ENCODE measurements at places on chromosomes 16 and 17.

- no peak for DNase-seq
Measured at GRCh38 chr17:37358098-37358829, 17.5 kb upstream of the C17orf78 start.

DNA sequence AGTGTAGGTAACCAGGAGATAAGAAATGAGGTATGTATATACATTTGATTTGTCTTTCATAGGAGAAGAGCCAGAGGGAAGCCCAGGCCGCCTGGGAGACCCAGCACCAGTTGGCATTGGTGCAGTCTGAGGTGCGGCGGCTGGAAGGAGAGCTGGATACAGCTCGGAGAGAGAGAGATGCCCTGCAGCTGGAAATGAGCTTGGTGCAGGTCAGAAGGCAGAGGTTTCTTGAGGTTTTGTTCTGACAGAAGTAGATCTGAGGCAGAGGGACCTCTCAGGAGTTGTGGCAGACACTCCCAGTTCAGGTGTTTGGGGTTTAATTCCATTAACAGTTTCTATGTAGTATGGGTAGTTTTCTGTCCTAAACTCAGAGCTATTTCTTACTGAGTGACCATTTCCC, 8.0 kb downstream of the CNTROB start:
- DNase-seq, result no peak

DNA sequence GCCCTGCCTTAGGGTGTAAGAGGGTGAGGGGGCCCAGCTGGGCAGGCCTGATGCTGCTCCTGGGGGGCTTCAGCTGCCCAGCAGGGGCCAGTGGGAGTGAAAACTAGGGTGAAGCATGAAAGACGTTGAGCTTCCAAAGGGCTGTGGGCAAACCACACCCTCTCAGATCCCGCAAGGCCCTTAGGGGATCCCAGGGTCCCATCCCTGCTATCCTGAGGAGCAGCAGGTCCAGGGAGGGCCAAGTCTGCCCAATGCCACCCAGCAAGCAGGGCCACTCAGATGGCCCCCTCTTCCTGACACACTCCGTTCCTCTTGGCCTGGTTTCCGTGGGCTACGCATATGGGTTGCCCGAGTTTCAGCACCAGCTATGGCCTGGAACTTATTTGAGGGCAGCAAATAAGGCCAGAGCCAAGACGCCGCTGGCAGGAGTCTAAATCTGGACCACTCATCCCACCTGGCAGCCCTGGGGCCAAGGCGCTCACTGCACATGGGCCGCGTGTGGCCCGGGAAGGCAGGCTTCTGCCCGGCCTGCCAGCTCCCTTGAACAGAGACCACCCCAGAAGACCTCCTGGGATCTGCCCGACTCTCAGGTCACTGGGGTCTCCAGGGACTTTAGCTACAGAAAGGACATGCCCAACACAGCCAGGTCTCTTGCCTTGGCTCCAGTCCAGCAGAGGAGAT, 4.2 kb downstream of the ATP2A3 start:
- no peak for DNase-seq

DNA sequence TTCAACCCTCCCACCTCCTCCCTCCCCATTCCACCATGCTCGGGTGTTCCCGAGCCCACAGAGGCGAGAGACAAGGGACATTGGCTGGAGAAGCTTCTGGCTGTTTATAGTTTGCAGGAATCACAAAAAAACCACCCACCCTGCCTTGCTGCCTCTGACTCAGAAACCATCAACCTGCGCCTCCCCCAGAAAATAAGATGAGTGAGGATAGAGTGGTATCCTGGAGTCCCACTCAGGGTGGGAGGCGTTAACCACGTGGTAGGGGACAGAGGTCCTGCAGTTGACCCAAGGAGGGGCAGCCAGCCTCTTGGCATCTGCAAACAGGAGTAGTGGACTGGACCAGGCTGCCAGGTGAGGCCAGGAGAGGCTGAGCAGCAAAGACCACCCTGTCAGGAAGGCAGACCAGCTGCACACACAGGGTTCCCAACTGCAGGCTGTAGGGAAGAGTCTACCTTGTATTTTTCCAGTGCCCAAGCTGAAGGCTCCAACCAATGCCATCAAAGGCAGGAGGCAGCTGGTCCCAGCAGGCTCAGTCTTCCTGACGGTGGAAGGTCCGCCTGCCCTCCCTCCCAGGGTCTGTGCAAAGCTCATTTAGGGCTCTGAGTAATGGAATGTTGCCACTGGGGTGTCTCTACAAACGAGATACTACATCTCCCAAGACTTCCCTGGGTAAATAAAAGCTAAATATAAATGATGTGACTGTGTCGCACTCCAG, 201.5 kb upstream of the TNRC6C start:
- no peak for DNase-seq

DNA sequence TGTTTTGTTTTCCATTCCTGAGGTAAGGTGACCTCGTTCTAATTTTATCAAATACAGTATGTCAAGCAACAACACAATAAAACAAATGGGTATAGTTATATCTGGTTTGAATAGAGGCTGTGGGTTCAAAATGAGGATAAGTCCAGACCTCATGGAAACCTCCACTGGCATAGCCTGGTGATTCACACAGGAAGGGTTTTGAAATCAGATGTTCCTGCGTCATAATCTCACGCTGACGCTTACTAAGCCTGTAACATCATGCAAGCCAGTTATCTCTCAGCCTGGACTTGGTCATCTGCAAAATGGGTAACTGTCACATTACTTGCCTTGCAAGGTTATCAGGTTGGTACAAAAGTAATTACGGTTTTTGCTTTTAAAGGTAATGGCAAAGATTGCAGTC, 1056.3 kb upstream of the EEF2KMT start:
- no peak for DNase-seq

- no peak for DNase-seq
Measured at GRCh38 chr16:83920894-83921491, 22.1 kb downstream of the MLYCD start.

DNA sequence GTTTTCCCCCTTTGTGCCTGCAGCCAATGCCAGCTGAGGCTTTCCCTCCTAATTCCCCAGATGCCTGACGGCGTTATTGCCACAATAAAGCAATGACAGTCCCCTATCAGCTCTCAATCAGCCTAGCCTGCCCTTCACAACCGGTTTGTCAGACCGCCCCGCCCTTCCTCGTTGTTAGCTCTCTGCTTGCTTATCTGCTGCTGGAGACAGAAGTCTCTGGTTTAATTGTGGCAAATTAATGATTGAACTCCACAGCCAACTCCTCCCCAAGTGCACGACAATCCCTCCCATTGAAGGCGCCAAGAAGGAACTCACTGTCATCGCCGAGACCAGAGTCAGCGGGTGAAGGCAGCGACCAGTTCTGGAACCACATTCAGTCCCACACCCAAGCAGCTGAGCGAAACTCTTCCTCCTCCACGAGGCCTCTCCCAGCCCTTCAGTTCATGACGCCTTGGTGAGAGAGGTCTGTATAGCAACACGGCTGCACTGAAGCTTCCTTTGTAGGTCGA, 474.4 kb downstream of the SLC39A11 start:
- no peak for DNase-seq

DNA sequence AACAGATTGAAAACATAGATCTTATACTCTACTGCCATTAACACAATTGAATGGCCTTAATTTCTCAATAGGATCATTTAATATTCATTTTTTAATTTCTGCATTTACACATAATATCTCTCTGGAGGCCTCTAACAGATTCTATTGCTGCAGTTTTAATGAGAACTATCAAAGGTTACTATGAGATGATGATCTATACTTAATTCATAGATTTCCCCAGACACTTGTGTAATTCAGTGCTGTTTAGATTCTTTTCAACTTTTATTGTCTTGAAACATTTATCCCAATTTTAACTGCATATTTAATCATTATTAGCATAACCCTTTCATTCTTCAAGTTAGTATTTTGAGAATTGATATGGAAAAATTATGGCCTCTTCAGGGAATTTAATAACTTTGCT, 1056.5 kb upstream of the CDH8 start:
- no peak for DNase-seq

DNA sequence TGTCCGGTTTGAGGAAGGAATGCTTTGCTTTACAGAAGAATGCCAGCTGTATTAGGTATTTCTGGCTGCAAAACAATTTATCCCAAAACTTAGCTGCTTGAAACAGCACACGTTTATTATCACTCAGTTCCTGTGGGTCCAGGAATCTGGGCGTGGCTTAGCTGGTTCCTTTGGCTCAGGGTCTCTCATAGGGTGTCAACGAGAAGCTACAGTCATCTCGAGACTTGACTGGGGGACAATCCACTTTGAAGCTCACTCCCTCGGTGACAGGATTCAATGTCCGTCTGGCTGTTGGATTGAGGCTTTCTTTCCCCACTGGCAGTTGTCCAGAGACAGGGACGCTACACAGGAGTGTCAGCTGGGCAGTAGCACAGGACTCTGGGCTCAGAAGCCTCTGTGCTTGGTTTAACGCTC, 9.6 kb upstream of the RHBDF2 start:
- no peak for DNase-seq

DNA sequence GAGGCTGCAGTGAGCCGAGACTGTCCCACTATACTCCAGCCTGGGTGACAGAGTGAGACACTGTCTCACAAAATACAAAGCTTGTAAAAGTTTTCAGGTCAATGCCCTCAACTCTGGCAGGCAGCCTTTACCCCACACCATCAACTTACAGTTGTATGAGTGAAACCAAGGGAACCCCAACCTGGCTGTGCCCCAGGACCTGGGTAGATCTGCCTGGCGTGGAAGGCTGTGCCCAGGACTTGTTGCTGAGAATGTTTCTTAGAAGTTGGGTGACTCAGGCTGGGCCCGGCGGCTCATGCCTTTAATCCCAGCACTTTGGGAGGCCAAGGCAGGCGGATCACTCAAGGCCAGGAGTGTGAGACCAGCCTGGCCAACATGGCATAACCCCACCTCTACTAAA, 7.8 kb downstream of the CES3 start:
- DNase-seq, result no peak

GRCh38 chr16:24700549-24701392, 28.7 kb upstream of the TNRC6A start:
- DNase-seq, result no peak

- no peak for DNase-seq
Measured at GRCh38 chr16:47371271-47372014, 89.4 kb downstream of the ITFG1 start.

GRCh38 chr17:78324391-78325075, 35.3 kb downstream of the SOCS3 start:
- no peak for DNase-seq
